ENCODE measurements at places on chromosomes 3 and 15.
A peak's percentile ranks its signal among the peaks of the same experiment; 100 is the strongest.

- no peak for DNase-seq
These were observed 101.3 kb upstream of the HES1 start for GRCh38 chr3:194034346-194035336.

DNA sequence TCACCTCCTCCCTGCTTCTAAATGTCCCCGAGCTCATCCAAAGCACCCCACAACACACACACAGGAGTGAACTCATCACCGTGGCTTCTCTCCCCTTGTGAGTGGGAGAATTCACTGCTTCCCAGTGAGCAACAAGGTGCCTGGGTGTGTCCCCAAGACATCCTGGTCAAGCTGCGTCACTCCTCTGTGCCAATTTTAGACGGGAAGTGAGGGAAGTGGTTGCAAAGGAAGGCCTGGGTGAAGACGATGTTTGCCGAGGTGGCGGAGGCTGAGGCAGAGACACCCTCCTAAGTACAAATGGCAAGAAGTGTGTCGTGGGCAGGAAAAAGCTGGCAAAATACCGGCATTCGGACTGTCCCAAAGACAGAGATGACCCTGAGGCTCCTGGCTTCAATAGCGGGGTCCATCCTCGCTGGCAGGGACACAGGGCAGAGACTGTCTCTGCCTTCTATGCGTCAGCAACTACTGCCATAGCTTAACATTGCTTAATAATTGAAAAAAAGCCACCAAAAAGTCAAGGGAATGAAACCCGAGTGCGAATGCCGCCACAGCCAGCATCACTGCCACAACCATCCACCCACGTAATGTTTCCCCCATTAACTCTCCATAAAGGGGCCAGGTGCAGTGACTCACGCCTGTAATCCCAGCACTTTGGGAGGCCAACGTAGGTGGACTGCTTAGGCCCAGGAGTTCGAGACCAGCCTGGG lies 72.8 kb downstream of the VGLL4 start:
- DNase-seq: no peak

DNA sequence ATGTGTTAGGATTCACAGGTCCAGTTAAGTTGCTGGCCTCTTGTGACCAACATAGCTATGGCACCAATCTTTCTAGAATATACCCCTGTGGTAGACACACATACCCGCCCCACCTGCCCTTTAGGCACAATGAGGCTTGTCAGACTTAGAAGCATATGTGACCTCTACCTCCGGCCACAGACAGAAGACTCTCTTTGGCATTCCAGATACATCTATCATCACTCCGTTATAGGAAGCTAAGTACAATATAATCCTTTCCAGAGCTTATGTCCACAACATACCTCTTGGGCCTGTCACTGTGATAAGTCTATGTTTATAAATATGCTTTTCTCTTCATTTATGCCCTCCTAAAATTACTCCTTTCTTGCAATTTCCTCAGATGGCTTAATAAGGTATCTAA lies 39.8 kb downstream of the CD47 start:
- DNase-seq: no peak

DNA sequence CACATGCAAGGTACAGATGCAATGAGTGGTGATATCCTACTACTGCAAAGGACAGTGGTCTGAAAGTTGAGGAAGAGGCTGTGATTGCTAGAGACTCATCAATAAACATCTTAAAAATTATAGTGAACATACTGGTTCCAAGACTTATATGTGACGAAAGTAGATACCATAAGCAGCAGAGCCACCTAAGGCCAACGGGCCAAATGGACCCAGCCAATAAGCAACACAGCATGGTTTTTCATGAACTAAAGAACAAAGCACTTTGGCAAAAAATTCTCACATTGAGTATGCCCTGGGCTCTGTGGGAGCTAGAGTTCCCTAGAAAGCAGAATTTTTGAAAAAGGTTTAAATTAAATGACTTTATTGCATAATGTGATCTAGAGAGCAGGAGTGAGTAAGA lies 272.1 kb downstream of the SI start:
- no peak for DNase-seq

DNA sequence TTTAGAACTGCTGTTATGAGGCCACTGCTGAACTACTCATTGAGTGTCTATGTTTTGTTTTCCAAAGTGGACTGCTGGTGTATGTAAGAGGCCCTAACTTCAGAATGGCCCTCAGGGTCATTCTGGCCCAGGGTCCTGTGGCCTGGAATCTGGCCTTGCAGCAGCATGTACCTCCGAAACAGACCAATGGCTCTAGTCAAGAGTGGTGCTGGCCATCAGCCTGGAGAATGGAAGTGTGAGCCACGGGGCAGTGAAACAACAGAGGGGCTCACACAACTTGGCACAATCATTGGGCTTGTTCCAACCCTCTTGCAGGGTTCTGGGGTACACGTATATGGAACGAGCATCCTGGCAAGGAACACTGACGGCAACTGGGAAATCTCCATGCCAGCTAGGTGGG lies 40.5 kb downstream of the SCN5A start:
- no peak for DNase-seq

DNA sequence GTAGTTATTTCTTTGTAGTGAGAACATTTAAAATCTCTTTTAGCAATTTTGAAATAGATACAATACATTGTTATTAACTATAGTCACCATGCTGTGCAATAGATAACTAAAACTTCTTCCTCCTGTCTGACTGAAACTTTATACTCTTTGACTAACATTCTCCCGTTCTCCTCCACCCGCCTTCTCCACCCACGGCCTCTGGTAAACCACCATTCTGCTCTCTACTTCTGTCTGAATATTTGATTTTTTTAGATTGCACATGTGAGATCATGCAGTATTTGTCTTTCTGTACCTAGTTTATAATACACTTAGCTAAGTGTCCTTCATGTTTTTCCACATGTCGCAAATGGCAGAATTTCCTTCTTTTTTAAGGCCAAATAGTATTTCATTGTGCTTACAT lies 72.8 kb upstream of the RBM5 start:
- no peak for DNase-seq

DNA sequence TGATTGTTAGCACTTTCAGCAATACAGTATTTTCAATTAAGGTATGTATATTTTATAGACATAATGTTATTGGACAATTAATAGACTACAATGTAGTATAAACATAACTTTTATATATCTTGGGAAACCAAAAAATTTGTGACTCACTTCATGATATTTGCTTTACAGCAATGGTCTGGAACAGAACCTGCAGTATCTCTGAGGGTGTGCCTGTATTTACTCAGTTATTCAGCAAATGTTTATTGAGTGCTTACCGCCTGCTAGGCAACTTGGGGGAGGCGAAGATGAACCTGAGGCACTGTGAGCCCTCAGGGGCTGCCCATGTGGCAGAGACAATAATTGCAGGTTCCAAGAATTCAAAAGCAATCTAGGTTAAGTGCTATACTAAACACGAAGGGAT lies 144.8 kb downstream of the GABRB3 start:
- no peak for DNase-seq

GRCh38 chr3:195458316-195458717 lies 15.5 kb upstream of the ACAP2 start:
- peak; percentile 61 for DNase-seq
